ENCODE measurements at places on chromosomes 3 and 15.

- DNase-seq, result no peak
These were observed 48.5 kb downstream of the AMOTL2 start for GRCh38 chr3:134325706-134326105.

DNA sequence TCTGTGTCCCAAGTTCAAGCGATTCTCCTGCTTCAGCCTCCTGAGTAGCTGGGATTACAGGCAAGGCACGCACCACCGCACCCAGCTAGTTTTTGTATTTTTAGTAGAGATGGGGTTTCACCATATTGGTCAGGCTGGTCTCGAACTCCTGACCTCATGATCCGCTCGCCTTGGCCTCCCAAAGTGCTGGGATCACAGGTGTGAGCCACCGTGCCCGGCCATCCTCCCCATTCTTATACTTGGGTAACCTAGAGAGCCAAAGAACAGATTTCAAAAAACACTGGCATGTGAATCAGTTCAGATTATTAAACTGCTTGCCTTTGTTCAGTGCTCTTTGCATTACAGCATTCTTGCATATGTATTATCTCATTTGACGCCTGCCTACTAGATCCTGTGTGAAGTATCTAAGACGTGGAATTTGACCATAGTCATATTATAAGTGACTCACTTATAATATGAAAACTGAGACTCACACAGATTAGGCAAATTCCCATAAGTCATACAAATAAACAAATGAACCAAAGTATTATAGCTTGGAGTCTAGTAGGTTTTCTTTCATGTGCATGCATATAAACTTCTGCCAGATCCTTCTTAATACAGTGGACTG lies 123.5 kb downstream of the UNC13C start:
- DNase-seq, result no peak

DNA sequence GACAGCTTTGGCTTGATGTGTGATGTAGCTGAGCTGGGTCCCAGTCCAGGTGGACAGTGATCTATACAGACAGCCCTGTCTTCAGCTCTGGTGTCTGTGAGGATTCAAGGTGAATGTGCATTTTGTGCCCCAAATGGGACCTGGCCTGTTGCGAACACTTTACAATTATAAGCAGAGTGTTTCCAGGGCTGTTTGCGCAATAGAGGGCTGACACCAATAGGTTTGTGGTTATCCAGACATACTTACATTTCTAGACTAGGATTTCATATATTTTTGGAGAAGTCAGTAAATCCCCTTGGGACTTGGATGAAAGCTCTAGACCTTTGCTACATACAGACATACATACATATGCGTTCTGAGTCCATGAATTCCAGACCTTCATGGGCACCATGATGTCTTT lies 4.2 kb upstream of the TATDN2 start:
- DNase-seq, result no peak

DNA sequence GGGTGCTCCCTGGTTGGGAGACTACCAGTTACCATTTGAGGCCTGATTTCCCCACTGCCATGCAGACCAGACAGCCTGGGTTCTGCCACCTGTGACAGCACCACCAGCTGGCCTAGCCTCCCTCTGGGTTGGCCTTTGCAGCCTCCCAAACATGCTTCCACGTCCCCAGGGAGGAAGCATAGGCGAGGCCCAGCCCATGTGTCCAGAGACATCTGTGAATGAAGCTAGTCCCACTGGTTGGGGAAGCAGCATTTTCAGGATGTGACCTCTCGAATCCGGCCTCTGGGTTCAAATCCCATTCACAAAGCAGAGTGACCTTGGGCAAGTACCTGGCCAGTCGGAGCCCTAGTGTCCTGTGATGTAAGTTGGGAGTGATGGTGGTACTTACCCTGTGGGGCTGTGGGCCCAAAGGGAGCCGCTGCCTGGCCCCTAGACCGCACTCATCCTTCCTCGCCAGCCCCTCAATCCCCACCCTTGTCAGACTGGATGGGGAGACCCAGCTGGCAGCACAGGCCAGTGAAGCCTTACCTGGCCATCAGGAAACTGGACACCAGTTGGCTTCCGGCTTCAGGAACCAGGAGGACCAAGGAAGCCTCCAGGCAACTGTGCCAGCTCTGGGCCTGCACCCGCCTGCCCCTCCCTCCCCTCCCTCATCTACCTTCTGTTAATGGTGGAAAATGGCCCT lies 6.0 kb downstream of the KLF15 start:
- no peak for DNase-seq

GRCh38 chr15:92992720-92993119 lies 92.6 kb downstream of the CHD2 start:
- DNase-seq, result no peak

- no peak for DNase-seq
These were observed 150.9 kb downstream of the FBN1 start for GRCh38 chr15:48494631-48495030.

GRCh38 chr3:166453478-166453877 lies 616.3 kb upstream of the BCHE start:
- no peak for DNase-seq

DNA sequence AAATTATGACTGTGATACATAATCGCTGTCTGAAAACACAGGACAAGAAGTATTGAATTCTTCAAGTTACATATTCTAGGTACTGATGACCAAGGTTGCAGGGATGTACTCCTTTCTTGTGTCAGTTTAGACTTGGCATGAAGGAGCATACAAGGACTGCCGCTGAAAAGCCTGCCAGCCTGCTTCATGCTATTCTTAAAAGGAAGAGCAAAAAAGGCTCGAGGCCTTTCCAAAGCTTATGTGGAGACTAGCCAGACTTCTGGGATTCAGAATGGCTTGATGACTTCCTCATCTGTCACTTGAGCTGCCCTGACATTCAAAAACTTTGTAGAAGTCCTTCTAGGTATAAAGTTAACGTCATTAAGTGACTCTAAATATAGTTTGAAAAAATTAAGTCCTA lies 92.0 kb downstream of the CADM2 start:
- DNase-seq, result no peak

DNA sequence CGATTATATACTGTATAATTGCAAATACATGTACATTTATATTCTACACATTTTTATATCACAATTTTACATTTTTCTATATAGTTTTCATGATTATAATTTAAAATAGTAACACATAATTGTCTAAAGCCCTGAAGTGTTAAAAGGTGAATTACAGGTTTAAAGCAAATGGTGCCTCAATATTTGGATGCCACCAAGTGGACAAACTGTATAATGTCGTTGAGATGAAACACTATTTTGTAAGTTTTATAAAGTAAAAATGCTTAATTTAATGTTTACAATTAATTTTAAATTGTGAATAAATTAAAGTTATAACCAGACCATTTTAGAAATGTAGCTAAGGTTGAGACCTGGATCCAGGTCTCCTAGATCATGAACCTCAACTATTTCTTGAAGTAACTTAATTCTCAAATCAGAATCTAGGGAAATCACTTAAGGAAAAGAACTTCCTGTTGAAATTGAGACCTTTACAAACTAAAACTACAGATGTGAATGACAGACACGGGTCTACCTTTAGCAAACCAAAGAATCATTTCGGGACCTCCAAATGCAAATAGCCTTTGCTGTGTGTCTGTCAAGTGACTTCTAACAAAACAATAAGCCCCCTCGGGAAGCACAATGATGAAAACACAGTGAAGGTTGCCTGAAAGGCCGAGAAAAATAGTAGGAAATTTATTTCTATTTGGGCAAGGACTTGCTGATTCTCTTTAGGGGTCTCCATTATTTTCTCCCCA lies 37.8 kb downstream of the EHHADH start:
- DNase-seq, result no peak

GRCh38 chr3:58683466-58683865 lies 16.9 kb upstream of the FAM3D start:
- no peak for DNase-seq

DNA sequence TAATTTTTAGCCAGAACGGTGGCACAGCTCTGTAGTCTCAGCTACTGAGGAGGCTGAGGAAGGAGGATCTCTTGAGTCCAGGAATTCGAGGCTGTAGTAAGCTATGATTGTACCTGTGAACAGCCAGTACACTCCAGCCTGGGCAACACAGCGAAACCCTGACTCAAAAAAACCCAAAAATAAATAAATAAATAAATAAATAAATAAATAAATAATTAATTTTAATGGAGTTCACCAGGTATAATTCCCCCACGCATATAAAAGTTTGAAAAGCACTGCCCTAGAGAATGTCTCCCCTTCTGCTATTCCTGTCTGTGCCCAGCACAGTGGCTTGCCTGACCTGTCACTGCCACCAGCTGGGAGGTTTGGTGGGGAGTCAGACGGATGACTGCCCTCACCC lies 4.2 kb upstream of the RLBP1 start:
- DNase-seq, result no peak

DNA sequence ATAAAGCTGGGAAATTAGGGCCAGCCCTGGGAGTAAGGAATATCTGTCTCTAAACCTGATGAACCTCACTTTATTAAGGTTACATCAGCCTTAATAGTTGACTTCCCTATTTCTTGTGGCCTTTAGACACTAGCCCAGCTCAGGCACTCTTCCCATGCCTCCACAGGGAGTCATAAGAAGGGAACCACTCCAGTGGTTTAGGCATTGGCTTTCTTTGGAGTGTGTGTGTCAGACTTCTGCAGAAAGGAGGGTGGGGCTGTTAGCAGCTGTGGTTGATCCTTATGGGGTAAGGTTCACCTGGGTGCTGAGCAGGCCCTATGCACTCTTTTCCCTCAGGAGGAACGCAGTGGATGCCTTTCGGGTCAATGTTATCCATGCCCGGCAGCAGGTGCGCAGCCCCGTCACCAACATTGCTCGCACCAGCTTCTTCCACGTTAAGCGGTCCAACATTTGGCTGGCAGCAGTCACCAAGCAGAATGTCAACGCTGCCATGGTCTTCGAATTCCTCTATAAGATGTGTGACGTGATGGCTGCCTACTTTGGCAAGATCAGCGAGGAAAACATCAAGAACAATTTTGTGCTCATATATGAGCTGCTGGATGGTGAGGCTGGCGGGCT lies 4.0 kb downstream of the AP2M1 start:
- no peak for DNase-seq

GRCh38 chr3:50473768-50474167 lies 29.7 kb downstream of the CACNA2D2 start:
- no peak for DNase-seq

DNA sequence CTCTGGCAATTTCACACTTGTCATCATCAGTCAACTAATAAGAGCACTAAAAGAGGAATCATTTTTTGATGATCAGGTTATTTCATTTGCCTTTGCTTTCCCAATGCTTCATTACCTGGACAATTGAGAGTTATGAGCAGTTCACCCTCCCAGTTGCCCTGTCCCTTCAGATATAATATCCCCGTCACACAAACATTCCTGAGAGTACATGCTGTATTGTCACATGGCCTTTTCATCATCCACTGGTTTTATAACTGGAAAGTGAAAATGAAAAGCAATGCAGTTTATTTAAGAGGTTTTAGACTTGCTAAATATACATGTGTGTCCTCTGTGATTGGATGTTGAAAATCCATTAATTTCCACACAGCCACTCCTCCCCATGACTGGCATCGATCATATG lies 9.0 kb downstream of the RORA start:
- DNase-seq, result no peak

Data from stimulated activated CD8-positive, alpha-beta memory T cell treated with anti-CD3 and anti-CD28 coated beads, Interleukin-4, amount 100 ng/mL, for 1 hour (primary cell).